ENCODE measurements at places on chromosomes 5 and 9. TPM values are rescaled to one million over a fixed set of nuclear protein-coding genes. Genes with fewer than 3 reads are reported as not detected.

- no peak for DNase-seq
Observed at GRCh38 chr5:141692533-141692888, 10.5 kb upstream of the ARAP3 start.

The LCN12 gene
- total RNA-seq = not detected

DNA sequence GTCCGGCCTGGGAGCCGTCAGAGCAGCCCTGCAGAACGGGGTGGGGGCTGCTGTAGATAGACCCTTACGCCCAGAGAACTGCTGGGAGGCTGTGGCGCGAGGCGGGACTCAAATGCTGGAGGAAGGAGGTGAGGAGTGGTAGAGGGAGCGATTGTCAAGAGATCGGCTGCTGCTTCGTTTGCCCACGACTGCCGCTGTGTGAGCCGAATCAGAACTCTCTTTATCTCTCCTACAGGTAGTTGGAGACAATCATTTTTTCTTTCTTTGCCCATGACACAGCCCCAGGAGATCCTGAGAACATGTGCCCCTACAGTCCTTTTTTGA lies 456 bp downstream of the ZNF79 start:
- DNase-seq = no peak

The DOLK gene
- 26.4 TPM for total RNA-seq

GRCh38 chr9:33159777-33160127 lies 7.4 kb downstream of the B4GALT1 start:
- peak; percentile 92 for DNase-seq

GRCh38 chr5:57211039-57211438 lies 37.2 kb downstream of the GPBP1 start:
- DNase-seq = no peak

The TICAM2 gene
- total RNA-seq = 4.3 TPM

The PFN3 gene
- not detected for total RNA-seq

DNA sequence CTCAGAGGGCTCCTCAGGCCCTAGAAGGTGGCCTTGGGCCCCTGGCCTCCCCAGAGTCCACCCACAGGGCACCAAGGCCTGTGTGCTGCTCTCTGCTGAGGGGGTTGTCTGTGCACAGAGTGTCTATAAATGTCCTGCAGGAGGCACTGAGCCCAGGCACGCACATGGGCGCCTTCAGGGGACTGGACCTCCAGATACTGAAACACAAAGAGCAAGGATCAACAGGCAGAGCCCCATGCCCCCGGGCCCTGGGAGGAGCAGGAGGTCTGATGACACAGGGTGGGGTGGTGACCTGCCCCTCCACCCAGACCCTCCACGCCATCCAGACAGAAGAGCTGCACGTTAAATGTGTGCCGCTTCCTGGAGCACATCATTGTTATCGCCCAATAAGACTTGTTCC lies 64.6 kb upstream of the SIMC1 start:
- no peak for DNase-seq

- DNase-seq = no peak
Observed at GRCh38 chr9:127909839-127910273, 7.0 kb downstream of the ST6GALNAC4 start.

GRCh38 chr9:123358181-123358905 lies 2.3 kb downstream of the CRB2 start:
- no peak for DNase-seq

DNA sequence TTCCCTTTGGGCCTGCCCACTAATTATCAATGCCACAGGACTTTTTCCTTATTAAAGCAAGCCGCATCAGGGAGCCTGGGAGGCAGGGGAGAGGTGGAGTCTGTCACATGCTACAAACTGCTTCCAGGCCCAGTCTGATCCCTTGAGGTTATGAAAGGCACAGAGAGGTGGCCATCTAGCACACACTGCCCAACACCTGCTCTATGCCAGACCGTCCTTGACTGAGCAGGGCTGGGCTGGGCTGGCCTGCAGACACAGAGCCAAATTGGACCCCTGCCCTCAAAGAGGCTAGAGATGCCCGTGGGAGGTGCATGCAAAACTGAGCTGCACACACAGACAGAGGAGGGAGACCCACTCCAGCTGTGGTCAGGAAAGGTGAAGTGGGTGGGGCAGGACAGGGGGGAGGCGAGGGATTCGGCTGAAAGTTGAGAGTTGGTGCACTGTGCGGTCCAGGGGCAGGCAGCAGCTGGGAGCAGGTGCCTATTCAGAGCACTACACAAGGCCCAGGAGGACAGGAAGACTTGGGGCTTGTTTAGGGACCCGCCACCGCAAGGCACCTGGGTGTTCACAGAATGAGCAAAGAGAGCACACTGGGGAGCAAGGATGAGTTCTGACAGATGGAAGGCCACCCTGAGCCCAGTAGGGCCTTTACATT lies 36.4 kb upstream of the TCF7 start:
- DNase-seq = no peak

The VLDLR gene
- total RNA-seq = 9.0 TPM

The INSL6 gene
- total RNA-seq = not detected

DNA sequence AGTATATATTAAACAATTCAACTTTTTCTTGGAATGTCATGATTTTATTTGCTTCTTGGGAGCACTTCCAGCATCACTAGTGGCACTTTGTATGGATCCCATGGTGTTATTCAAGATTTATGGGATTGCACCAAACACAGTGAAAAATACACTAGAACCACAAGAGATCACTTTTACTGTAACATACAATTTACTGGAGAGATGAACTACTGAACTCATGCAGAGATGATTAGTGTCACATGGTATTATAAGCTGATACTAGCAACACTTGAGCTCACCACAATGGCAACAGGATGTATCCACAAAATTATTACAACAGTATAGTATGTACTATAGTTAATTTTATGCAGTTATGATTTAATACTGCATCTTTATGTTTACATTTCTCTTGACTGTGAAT lies 16.3 kb upstream of the SLC36A2 start:
- no peak for DNase-seq

- DNase-seq = peak; percentile 76
Observed at GRCh38 chr9:78676623-78677022, 379.7 kb downstream of the PSAT1 start.

- DNase-seq = peak; percentile 36
Observed at GRCh38 chr5:107674655-107675054, 3.9 kb upstream of the EFNA5 start.

The RANBP17 gene
- total RNA-seq = 29.7 TPM

The SPINK6 gene
- not detected for total RNA-seq

The LAMC3 gene
- total RNA-seq = under 0.01 TPM

The ZNF346 gene
- 14.7 TPM for total RNA-seq

- DNase-seq = no peak
Observed at GRCh38 chr5:14864181-14864812, 7.3 kb downstream of the ANKH start.

DNA sequence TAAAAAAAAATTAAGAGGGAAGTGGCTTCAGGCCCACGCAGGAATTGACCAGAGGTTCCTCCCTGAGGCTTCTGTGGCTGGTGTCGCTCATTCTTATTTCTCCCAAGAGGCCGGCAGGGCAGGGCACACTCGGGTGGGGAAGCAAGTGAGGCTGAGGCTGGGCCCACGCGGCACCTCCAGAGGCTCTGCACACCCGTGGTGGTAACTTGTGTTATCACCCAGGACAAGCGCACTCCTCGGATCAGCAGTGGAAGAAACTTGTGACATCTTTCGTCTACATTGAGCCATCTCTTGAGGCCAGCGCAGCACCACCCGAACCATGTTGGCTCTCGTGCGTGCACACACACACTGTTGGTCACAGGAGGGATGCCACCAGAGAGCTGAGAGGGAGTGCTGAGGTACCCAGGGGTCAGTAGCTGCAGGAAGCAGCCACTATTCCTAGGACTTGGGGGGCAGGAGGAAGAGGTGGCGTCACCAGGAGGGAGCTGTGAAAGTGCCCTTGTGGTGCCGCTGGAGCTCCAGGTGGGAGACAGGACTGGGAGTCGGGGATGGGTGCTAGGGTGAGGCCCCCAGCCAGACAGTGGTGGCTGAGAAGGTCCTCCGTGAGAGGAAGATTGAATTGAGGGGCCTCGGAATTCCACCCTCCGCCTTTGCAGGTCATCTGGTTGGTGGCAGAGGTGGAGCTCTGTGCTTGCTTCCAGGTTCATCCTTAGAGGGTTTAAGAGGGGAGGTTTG lies 6.4 kb downstream of the NDUFS6 start:
- no peak for DNase-seq

- no peak for DNase-seq
Observed at GRCh38 chr5:120101771-120102170, 362.3 kb upstream of the PRR16 start.

The ZNF658 gene
- 6.3 TPM for total RNA-seq

GRCh38 chr9:89417832-89418473 lies 80.0 kb downstream of the SEMA4D start:
- DNase-seq = no peak

DNA sequence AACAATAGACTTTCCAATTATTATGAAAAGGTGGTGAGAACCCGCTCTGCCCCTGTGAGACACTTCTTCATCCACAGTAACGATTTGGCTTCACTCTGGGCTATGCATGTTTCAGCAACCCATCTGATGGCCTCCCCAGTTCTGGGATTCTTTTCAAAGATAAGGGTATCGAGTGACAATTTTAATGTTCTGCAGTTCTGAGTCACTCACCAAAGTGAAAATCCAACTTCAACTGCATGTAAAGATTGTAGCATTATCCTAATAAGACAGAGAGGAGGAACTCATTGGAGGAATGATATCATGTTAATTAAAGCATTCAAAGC lies 1078.3 kb upstream of the SEMA6A start:
- no peak for DNase-seq

DNA sequence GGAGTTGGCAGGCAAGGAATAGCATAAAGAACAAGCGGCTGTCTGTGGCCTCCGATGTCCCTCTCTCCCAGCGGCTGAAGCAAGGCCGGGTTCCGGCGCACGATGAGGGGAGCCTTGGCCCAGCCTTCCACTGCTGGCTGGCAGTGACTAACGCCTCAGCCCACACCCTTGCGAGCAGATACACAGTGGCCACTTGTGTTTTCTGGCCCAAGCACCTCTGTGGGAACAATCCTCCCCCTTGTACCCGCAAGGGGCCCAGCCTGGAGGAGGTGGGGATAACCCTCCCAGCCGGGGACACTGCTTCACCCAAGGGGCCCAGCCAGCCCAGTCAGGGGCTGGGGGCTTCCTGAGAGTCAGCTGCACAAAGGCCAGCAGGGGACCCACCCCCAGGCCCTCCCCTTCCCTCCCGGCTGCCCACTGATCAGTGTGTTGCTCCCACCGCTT lies 23.2 kb downstream of the STK10 start:
- peak; percentile 45 for DNase-seq

GRCh38 chr5:73796164-73797131 lies 170.5 kb downstream of the ARHGEF28 start:
- peak; percentile 98 for DNase-seq

GRCh38 chr5:163894645-163895044 lies 389.2 kb downstream of the MAT2B start:
- peak; percentile 94 for DNase-seq

DNA sequence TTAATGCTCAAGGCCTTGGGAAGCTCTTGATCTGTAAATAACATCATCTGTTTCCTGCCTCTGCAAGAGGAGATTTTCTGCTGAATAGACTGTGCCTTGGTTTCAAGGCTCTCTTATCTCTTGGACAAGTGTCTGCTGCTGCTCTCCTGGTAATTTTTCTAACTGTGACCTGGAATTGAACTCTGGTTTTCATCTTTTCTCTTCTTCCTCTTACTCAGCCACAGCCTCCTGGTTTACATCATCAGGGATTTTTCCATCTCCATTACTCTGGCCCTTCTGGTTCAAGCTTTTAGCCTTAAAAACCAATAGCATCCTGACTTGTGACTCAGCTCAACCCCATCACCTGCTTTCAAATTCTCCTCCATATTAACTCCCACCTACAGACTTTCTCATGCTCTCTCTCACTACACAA lies 49.6 kb upstream of the ITGA1 start:
- DNase-seq = peak; percentile 71

The PCDHGA11 gene
- 5.4 TPM for total RNA-seq

All from IMR-90 (cell line).